ENCODE measurements at places on chromosomes 2 and 18. TPM values are rescaled to one million over a fixed set of nuclear protein-coding genes. Genes with fewer than 3 reads are reported as not detected.

MTERF4 gene
- total RNA-seq: 19.3 TPM

ALPP gene
- not detected for total RNA-seq

CTAGE1 gene
- not detected for total RNA-seq

B4GALT6 gene
- total RNA-seq: 3.2 TPM

RNF25 gene
- 15.1 TPM for total RNA-seq

ANKRD53 gene
- total RNA-seq: under 0.01 TPM

PLCD4 gene
- total RNA-seq: 1.3 TPM

POTEE gene
- not detected for total RNA-seq

FBXO36 gene
- 5.5 TPM for total RNA-seq

ERMN gene
- total RNA-seq: not detected

FBXO15 gene
- total RNA-seq: not detected

RAB6D gene
- under 0.01 TPM for total RNA-seq

ACMSD gene
- 1.7 TPM for total RNA-seq

DNER gene
- 2.6 TPM for total RNA-seq

CHRND gene
- total RNA-seq: not detected

CDH19 gene
- total RNA-seq: under 0.01 TPM

DCDC2C gene
- not detected for total RNA-seq

NOL4 gene
- total RNA-seq: under 0.01 TPM

TRABD2A gene
- total RNA-seq: 0.72 TPM

NTSR2 gene
- total RNA-seq: not detected

SNTG2 gene
- total RNA-seq: not detected

GRP gene
- not detected for total RNA-seq

PSMA8 gene
- total RNA-seq: not detected

IL36A gene
- 3.0 TPM for total RNA-seq

CENPA gene
- total RNA-seq: not detected

LYPD6 gene
- total RNA-seq: 1.7 TPM

SP140 gene
- not detected for total RNA-seq

GCKR gene
- total RNA-seq: not detected

MZT2A gene
- total RNA-seq: 259 TPM

SEPTIN2 gene
- 220 TPM for total RNA-seq
